Stimulated activated CD4-positive, alpha-beta T cell treated with anti-CD3 and anti-CD28 coated beads, Interleukin-4, amount 100 ng/mL, for 4 hours (primary cell): ENCODE measurements at places on chromosomes 5 and 9.
A peak's percentile ranks its signal among the peaks of the same experiment; 100 is the strongest.

DNA sequence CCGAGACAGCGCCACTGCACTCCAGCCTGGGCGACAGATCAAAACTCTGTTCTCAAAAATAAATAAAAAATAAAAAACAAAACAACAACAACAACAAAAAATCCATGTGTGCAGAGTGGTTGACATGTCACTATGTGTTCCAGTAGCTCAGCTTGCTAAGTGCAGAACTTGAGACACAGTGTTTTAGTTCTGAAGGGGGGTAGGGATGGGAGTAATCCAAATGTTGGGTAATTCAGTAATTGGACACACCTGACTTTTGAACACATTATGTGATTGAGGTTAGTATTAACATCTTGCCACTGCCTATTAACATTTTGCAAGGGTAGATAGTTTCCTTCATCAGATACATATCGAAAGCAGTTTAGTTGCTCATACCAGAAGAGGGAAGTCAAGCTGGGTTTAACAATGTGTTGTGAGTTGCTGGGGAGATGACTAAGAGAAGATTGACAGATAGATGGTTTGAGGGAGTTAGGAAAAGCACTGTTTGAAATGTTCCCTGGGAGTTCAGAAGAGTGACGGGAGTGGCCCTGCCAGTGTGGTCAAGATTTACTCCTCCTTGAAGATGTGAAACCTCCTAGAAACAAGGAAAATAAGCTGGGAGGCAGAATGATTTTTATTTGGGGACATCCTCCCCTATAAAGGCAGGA, 928 bp downstream of the HACD4 start:
- DNase-seq = no peak

DNA sequence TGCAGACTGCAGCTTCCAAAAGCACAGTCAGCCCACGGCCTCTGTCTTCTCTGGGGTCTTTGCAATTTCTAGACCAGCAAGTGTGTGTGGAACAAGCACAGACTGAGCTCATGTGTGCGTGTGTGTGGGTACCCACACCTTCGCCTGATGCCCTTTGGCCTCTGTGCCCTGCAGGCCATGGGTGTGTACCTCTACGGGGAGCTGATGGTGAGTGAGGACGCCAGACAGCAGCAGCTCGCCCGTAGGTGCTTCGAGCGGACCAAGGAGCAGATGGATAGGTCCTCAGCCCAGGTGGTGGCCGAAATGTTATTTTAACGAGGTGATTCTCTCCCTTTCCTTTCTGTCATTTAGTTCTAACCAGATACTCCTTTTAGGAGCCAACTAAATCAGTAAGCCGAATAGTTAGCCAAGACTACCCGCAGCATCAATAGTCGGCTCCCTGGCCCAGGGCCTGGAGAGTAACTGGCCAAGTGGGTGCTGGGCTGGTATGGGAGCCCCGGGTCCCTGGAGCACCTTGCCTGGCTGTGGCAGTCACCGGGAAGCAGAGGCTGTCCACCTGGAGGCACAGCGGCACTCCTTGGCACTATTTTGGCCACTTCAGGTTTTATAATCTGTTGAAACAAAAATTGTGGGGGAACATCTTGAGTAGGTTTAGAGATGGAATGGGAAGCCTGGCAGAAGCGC, 235.0 kb downstream of the FANCC start:
- DNase-seq = no peak

GRCh38 chr9:97903177-97903576, 19.1 kb downstream of the TRMO start:
- no peak for DNase-seq

GRCh38 chr5:33343676-33344327, 97.0 kb upstream of the TARS1 start:
- DNase-seq = no peak

DNA sequence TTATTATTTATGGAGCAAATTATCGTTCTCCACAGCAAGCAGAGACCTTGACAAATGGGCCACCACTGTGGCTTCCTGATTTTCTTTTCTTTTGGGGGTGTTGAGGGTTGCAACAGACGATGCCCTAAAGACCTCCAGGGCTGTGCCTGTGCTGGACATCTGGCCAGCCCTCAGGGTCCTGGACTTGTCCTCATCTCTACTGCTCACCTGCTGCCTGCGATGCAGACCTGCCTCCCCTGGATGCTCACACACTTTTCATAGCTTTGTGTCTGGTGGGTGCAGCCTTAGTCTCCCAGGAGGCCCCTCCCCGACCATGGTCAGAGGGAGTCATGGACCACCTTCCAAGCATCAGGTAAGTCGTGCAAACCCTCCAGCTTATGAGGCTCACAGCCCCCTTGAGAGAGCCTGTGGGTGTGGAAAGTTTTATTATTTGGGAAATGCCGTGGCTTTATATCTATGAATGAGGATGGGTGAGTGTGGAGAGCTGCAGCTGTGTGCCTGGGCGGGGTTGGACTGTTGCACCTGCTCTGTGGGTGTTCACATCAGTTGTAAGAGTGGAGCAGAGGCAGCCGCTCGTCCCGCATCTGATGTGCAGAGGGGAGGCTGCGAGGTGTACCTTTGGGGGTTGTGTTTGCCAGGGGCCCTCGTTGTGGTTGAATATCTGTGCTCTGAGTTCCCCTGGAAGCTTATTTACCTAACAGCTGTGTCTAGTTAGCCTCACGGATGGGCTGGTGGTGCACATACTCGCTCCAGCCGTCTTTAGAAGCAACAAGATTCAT, 126.3 kb upstream of the IRX4 start:
- DNase-seq = no peak

GRCh38 chr9:9142001-9142400, 1342.4 kb upstream of the DMAC1 start:
- DNase-seq = no peak

DNA sequence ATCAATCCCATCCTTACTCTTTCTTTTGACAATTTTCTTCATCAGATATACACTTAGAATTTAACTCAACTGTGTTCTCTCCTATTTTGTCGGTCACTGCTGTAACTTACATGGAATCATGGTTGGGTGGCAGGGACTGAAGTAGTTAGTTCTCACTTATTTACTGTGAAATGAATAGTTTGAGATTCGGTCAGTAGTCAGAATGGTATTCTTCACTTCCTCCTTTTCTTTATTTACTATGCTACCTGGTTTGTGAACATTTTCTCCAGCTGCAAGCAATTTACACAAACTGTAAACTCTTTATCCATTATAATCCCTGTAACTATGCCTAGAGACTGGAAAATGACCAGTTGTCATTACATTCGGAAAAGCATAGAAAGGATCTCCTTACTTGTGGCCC, 41.5 kb upstream of the GDNF start:
- DNase-seq = no peak

DNA sequence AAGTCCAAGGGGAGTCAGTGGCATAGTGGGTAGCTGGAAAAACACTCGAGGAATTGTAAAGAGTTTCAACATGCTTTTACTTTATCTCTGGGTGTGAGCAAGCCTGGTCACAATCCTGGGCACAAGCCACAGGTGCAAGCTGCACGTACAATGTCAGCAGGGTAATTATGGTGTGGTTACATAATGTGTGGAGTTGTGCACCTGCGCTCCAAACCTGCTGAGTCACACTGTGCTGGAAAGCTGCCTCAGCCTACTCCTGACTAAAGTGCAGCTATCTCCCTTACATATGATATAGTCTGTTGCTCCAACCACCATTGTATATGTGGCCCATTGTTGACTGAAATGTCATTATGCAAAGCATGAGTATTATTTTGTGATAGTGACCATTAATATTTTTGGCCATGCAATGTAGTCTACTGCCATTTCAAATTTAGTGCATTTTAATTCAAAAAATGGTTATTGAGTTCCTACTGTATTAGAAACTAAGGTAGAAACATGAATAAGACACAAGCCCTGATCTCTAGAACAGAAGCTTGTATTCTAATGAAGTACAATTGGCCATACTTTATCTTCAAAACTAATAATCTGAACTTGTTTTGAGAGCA, 160.9 kb upstream of the SLC30A5 start:
- no peak for DNase-seq

DNA sequence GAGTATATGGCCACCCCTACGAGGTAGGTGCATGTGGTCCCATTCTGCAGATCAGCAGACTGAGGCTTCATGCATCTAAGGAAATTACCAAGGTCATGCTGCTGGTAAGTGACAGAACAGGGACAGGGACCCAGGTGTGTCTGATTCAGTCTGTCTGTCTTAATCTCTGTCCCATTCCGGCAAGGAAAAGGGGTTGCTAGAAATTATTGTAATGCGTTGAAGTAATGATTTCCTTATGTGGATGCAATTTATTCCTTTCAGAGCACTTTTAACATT, 76.8 kb downstream of the AMBP start:
- DNase-seq = no peak

DNA sequence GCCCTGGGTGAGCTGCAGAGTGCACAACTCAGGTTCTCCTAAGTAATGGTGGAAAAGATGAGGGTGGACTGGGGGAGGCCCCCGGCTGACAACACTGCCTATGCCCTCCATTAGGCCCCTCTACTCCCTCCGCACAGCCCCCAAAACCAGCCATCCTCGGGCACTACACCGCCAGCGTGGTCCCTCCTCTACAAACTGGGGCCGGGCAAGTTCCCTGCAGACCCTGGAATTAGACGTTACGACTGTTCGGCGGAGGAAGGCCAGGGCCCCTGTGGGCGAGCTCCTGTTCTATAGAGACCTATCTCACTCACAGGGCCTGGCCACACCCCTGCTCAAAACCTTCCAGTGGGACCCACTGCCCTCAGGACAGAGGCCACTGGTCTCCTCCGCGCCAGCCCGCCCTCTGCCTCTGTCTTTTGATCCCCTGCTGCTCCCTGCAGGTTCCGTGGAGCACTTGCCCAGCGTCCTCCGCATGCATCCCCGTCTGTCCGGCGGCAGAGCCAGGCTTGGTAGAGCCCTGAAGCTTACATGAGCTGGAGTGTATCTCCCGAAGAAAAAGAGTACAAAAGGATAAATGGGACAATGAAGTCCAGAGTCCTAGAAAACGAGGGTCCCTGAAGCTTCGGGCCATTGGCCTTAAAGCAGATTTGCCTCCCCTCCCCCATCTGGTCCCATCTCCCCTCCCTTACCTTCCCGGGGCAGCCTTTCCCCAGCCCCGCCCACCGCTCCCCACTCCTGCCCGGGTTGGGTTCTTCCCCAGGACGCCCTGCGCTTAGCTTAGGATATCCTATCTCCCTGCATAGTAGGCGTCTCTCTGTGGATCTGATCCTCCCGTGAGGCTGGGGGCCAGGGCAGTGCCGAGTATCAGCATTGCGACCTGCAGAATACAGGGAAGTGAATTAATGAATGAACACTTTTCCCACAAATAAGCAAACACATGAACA, 71.3 kb downstream of the HRH2 start:
- no peak for DNase-seq

DNA sequence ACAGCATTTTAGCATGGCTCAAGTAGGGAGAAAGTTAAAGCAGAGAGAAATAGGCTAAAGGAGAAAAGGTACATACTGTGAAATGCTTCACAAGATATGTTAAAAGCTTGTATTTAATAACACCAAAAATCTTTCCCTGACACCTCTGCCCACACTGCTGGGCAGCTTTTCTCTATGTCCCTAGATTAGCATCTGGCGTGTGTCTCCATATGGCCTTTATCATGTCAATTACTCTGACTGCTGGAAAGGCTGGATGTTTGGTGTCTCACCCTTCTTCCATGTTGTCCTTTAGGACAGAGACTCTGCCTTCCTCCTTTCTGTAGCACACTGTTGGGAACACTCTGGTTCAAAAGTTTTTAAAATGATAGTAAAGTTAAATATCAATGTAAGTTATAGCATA, 122.5 kb downstream of the OXCT1 start:
- no peak for DNase-seq

GRCh38 chr5:160199410-160199911, 29.8 kb upstream of the FABP6 start:
- DNase-seq = peak; percentile 78
